CD4-positive, alpha-beta T cell treated with Interleukin-1 beta for 1 hour (primary cell): ENCODE measurements at places on chromosomes 2 and 18.

GRCh38 chr2:54394392-54394791, 61.7 kb upstream of the SPTBN1 start:
- no peak for DNase-seq

DNA sequence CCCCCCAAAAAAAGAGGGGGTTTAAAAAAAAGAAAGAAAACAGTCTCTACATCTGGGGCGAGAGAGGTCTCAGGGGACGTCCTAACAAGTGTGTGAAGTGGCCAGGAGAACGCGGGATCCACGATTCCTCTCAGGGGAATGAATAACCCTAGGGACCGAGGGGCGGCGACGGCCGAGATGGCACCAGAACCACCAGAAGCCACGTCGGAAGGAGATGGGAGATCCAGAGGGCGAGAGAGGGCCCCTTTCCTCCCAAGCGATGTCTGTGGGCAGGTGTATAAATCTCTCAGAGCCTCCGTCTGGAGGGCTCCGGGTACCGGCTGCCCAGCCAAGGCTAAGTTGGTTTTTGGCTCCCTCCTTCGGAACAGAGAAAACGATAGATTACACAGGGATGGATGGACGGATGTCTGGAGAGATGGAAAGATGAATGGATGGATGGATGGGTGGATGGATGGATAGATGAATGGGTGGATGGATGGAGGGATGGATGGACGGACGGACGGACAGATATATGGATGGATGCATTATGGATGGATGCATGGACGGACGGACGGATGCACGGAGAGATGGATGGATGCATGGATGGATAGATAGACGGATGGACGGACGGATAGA, 1.7 kb downstream of the EPHA4 start:
- no peak for DNase-seq

GRCh38 chr2:20418519-20418918, 28.4 kb upstream of the RHOB start:
- no peak for DNase-seq

DNA sequence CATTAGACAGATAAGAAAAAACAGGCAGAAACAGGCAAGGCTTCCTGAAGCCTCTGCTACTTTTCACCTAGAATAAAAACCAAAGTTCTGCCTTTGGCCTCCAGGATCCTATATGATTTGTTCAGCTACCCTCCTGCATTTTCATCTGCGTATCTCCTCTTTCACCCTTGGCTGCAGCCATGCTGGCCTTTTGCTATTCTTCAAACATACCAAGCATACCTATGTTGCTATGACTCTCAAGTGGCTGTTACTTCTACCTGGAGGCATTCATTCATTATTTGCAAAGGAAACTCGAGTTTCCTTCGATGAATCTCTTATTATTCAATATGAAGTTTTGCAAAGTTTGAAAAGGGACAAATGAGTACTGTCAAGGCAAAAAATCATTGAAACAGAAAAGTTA, 106.4 kb upstream of the HNMT start:
- no peak for DNase-seq

DNA sequence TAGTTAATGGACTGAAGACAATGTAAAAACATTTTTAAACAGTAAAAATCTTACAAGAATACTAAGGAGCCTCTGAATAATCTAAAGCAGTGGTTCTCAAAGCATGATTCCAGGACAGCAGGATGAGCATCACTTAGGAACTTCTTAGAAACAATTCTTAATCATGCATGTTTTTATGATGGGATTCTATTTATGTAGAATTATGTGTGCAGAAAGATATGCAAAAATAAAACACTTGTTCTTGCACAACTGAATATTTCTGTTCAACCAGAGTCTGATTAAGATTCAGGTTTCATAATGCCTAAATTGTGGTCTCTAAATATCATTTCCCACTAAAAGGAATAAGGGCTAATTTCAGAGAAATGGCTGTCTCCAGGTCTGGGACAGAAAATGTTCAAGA, 69.2 kb upstream of the MTIF2 start:
- no peak for DNase-seq

DNA sequence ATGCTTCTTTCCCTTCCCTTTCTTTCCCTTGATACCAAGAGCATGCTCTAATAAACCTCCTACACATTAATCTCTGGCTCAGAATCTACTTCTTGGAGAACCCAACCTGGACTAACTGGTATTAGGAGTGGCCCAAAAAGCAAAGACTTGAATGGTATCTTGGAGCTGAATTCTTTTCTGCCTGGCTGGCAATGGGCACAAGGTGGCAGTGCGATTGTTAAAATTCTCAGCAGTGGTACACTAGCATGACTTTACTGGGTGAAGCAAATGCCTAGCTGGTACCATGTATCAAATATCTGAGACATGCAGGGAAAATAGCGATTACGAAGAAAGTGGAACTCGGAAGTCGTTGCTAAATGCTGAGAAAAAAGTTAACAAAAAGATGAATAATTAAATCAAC, 376.1 kb downstream of the XIRP2 start:
- no peak for DNase-seq

- DNase-seq, result no peak
These were observed 45.4 kb upstream of the CCDC150 start for GRCh38 chr2:196594158-196594557.

- no peak for DNase-seq
These were observed 7.1 kb upstream of the FIGLA start for GRCh38 chr2:70797506-70797905.

DNA sequence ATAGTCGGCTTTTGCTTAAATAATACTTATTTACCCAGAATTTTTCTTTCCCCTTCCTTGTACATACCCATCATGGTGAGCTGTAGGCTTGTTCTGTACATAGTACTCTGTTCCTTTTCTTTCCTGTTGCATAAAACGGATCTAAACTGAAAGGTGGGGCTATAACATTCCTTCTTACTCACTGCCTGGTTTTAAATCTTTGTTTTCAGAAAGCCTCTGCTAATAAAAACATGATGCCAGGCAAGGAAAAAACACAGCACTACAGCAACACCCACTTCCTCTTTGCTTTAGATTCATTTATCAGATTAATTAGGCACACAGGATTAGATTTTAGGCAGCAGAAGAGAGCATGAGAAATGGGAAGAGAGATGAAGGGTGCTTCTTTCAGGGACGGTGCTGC, 19.6 kb upstream of the STON1 start:
- DNase-seq, result no peak

DNA sequence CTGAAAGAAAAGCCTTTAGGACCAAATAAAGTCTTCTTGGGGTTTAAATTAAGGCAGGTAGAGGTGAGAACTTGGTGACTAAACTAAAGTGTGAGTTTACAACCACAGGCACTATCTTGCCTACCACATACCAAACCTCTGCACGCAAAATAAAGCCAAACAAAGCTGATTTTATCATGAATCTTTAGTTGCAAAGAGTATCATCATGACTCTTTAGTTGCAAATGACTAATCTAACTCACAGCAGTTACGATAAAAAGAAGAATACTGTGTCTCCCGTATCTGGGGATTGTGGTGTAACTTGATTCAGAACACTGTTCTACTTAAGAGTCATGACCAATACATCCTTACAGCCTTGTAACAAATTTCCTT, 11.2 kb downstream of the CFAP210 start:
- peak; percentile 14 for DNase-seq

DNA sequence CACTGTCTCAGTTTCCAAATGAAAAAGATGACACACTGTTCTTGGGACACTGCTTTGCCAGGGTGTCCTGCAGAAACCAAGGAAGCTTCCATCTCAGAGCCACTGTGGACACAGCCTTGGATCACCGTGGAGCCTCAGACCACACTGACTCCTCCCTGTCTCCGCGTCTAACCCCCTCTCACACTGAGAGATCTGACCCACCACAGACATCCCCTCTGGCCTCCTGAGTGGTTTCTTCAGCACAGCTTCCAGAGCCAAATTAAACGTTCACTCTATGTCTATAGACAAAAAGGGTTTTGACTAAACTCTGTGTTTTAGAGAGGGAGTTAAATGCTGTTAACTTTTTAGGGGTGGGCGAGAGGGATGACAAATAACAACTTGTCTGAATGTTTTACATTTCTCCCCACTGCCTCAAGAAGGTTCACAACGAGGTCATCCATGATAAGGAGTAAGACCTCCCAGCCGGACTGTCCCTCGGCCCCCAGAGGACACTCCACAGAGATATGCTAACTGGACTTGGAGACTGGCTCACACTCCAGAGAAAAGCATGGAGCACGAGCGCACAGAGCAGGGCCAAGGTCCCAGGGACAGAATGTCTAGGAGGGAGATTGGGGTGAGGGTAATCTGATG, 113.4 kb upstream of the PKDCC start:
- no peak for DNase-seq

- DNase-seq, result peak; percentile 28
These were observed 214.2 kb upstream of the ACVR2A start for GRCh38 chr2:147630585-147630984.

DNA sequence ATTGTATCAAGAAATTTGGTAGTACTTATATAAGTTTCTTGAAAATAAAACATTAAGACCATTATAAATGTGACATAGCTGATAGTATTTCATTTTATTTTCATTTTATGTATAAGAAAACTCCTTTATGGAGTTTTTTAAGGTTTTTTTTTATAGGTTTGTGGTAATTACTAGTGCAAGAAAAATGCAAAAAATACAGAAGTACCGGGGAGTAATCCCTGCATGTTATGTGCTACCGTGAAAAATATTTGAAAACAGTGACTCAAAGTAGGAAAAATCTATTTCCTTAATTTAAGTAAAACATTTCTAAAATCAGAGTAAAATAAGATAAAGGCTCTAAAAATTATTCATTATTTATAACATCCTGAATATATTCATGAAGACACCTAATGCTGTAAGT, 21.6 kb downstream of the ZSWIM2 start:
- no peak for DNase-seq

- no peak for DNase-seq
These were observed 84.1 kb downstream of the HS6ST1 start for GRCh38 chr2:128234613-128235012.

DNA sequence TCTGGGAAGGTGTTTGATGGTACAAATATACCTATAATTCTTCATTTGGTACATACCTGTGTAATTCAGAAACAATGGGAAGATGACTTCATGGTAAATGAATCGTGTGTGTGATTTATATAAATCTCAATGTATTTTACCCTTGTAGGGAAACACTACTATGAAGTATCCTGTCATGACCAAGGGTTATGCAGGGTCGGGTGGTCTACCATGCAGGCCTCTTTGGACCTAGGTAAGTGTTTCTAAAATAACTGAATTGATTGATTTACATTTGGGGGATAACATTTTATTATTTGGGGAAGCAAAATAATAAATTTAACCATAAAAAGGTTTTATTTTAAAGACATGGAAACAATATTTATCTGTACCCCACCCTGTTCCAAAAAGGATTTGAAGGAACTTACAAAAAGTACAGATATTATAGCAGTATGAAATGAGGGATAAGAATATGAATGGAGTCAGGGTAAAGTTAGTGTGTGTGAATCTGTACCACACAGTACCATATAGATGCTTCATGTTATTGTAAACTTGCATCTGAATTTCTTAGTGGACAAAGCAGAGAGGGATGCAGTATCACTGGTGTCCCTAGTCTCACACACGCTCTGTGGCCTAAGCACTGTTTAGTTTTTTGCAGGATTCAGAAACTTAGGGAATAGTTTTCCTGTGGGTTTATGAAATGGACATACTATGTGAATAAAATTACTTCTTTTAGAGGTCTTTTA, 11.5 kb downstream of the DDX1 start:
- DNase-seq, result no peak

DNA sequence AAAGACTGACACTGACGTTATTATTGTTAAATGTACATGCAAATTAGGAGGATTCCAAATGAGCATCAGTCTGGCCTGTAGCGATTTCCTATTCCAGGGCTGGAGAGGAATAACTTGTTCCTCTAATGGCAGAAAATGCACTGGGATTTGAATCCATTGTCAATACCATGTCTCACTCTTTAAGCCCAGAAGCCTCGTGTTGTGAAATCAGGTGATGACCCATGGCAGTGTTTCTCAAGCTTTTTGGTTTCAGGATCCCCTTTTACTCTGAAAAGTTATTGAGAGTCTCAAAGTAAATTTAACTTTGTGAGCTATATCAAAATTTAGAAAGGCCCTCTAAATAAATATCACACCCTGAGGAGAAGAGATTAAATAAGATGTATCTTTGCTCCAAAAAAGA, 279.2 kb downstream of the GALR1 start:
- no peak for DNase-seq

DNA sequence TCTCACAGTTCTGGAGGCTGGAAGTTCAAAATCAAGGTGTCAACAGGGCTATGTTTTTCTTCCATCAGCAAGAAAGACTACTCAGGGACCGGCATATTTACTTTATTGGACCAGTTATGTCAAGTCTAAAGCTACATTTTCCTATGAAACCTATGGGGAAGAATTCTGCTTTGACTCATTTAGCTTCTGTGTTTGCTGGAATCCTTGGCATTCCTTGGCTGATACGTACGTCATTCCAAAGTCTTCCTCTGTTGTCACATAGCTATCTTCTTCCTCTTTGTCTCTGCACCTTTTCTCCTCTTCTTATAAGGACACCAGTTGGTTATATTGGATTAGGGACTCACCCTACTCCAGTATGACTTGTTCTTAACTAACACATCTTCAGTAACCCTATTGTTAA, 137.4 kb upstream of the FBXO11 start:
- no peak for DNase-seq

GRCh38 chr2:23002234-23002633, 382.7 kb upstream of the KLHL29 start:
- DNase-seq, result no peak

- DNase-seq, result peak; percentile 83
These were observed 69.6 kb downstream of the POLR1A start for GRCh38 chr2:86035883-86036668.

DNA sequence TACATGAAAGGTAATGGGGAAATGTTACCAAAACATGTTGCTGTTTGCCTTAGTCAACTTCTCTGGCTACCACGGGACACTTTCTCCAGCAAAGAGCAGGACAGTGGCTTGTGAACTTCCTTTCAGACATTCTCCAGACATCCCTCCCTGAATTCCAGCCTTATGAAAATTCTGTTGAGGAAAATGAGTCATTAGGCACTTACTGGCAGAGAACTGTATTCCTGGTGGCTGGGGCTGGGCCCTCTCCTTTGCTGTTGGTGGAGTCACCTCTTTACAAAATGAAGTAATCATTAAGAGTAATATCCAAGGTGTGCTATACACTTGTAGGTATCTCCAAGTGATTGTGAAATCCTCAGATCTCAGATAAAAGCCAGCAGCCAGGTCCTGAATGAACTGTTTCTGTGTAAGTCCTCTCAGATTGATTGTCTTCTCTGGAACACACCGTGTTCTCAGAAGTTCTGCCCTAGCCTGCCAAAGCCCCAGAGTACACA, 1.3 kb upstream of the FAP start:
- DNase-seq, result no peak

DNA sequence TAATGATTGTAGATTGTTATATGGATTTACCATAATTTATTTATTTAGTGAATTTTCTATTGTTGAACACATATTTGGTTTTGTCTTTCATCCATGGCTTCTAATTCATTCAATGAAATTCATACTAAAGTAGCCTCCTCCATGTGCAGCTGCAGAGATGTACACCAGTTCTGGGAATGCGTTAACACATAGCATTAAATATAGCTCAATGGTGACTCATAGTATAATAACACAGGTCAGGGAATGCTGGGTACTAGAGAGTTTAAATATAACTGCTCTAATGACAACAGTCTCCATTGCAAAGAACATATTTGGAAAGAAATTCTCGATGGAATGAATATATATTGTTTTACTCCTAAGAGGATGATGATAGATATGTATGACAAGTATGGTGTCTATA, 1190.2 kb upstream of the NRXN1 start:
- DNase-seq, result no peak
